ENCODE measurements at places on chromosomes 12 and 14.

DNA sequence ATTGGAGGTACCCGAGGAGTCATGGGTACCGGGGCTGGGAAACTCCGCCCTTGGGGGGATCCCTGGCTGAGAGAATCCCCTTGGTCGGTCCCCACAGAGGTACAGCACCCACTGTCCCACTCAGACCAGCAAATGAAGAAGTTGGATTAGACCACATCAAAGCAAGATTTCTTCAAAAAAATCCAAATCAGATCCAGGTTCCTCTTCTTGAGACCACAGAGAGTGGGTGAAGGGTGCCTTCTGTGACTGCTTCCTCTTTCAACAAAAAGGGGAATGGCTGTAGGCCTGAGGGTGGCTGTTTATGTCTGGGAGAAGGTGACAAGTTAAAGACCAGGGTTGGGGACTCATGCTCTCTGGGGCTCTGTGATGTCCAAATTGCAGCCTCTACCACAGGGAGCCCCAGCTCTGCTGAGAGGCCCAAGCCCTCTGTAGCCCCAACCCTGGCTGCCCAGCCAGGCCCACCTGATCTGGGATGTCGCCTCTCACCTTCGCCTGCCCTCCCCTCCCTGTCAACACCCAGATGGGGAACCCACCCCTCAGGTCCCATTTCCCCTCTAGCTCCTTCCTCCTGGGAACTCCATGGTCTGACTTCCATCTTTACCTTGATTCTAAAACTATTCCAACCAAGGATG lies 50.9 kb downstream of the ZFP36L1 start:
- no peak overlapping the region for H3K4me3 ChIP-seq
- H3K36me3 ChIP-seq, result no peaks in the 10 kb centered on the region
- no peaks in the 10 kb centered on the region for H3K27me3 ChIP-seq
- H3K27ac ChIP-seq, result no peak overlapping the region
- no peak for DNase-seq

DNA sequence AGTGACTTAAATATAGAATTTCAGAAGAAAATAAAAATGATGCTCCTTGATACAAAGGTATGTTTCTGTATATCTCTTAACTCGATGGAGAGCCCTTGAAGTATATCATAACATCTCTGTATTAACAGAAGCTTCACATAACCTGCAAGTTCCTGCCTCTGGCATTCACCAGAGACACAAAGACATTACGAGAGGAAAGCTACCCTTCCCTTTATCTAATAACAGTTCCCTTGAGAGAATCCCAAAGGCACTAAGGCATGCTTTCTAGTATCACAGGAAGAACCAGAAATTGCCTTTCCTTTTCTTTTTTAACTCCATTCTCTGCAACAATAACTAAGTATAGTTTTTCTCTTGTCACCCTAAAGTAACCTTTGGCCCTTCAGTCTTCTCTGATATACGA lies 164.5 kb downstream of the MGAT4C start:
- peaks cover 5% of the 10 kb centered on the region for H3K4me1 ChIP-seq
- no peaks in the 10 kb centered on the region for H3K27me3 ChIP-seq
- H3K27ac ChIP-seq, result no peak overlapping the region
- no peaks in the 10 kb centered on the region for H3K36me3 ChIP-seq
- no peak overlapping the region for H3K4me3 ChIP-seq
- DNase-seq, result no peak

DNA sequence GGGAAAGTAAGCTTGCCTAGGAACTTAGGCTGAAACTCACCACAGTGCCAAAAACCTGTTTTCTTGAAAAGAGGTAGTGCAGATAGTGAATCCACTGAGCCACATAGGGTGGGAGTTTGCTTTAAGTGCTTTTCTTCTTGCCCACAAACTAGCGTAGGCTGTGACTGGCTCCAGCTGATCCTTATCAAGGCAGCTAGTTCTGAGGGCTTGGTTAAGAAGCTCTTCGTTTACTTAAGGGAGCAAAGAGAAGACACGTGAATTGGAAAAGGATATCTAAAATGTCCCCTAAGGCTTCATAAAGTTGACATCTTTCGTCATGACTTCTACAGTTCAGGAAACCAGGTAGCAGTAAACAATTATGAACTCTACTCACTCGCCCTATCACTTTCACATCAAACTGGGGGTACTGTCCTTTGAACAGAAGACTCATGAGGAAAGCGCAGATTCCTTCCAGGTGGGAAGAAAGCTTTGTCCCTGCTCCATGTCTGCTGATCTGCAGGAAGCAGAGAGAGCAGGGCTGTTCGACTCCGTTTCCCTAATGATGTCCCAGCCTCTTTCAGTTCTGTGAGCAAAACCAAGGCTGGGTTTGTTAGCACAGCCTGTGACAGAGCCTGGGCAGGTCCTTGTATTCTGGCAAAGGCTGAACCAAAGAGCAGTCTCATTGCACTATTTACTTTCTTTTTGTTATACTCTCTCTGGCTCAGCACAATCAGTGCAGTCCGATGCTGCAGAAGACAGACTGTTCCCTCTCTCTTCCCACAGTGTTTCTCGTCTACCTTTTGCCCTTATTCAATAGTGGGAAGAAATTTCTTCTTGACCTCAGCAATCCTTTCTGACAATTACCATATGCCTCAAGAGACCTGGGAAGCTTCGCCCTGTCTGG lies 93.5 kb upstream of the ETV6 start:
- H3K27me3 ChIP-seq, result peaks cover 17% of the 10 kb centered on the region
- DNase-seq, result no peak
- H3K27ac ChIP-seq, result no peak overlapping the region

DNA sequence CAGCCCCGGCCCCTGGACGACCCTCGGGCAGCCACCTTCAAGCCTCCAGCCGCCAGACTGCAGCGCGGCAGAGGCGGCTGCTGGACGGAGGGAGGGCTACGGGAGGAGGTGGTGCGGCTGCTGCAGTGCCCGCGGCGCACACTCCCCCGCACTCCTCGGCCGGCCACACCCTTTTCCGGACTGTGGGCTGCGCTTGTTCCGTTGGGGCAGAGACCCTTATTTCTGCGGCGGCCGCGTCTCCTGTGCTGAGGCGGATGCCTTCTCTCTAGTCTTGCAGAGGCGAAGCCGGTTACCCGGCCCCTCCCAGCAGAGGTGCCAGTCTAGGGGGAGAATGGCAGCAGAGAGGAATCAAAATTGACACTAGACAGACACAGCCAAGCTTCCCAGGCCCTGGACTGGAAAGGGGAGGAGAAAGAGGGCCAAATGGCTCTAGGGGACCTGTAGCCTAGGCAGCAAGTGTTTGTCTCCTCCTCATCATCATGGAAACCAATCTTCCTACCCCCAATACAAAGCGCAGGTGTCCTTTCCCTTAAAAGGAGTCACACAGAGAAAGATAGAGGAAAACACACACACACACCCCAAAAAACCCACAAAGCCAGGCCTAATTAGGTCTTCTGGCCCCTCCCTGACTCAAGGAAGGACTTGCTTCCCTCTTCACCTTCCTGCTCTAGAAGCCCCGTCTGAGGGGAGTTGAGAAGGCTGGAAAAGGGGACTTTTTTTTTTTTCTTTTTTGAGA lies 1.3 kb downstream of the ESYT1 start:
- peak overlapping the region; percentile 91 for H3K27ac ChIP-seq
- H3K4me1 ChIP-seq, result peaks cover 53% of the 10 kb centered on the region
- H3K27me3 ChIP-seq, result no peaks in the 10 kb centered on the region
- H3K36me3 ChIP-seq, result peaks cover 43% of the 10 kb centered on the region

- H3K27ac ChIP-seq, result no peak overlapping the region
- no peaks in the 10 kb centered on the region for H3K4me1 ChIP-seq
- no peak overlapping the region for H3K4me3 ChIP-seq
- no peaks in the 10 kb centered on the region for H3K36me3 ChIP-seq
- no peaks in the 10 kb centered on the region for H3K27me3 ChIP-seq
- DNase-seq, result no peak
Measured at GRCh38 chr12:24198936-24199671, 249.6 kb upstream of the SOX5 start.

GRCh38 chr12:96892104-96892503 lies 15.0 kb upstream of the NEDD1 start:
- H3K4me3 ChIP-seq, result no peak overlapping the region
- DNase-seq, result no peak
- peaks cover 4% of the 10 kb centered on the region for H3K4me1 ChIP-seq
- peaks cover 4% of the 10 kb centered on the region for H3K27me3 ChIP-seq
